Activated CD4-positive, alpha-beta T cell treated with anti-CD3 and anti-CD28 coated beads, Interleukin-2, amount 10 ng/mL, durations not matched to agents 24 days and 14 days (primary cell): ENCODE measurements at places on chromosomes 2 and 18.

DNA sequence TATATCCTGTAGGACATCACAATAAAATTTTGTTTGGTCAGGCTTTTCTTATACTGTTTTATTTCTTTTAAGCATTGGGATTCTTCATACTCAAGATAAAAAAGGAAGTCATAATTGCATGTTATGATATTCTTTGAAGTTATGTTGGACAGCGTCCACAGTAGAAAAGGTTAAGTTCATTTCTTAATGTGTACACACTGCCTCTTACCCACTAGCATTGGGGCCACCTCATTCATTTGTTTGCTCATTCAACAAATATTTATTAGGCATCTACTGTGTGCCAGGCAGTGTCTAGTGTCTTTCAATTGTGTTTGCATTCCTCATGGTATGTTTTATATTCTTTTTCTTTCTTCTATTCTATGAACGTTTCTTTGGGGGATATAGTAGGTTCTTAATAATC, 70.2 kb downstream of the PTPRM start:
- no peak for DNase-seq

- DNase-seq, result no peak
These were observed 28.1 kb downstream of the NCKAP1 start for GRCh38 chr2:183010112-183010511.

GRCh38 chr2:229463841-229464346, 192.8 kb upstream of the PID1 start:
- no peak for DNase-seq

DNA sequence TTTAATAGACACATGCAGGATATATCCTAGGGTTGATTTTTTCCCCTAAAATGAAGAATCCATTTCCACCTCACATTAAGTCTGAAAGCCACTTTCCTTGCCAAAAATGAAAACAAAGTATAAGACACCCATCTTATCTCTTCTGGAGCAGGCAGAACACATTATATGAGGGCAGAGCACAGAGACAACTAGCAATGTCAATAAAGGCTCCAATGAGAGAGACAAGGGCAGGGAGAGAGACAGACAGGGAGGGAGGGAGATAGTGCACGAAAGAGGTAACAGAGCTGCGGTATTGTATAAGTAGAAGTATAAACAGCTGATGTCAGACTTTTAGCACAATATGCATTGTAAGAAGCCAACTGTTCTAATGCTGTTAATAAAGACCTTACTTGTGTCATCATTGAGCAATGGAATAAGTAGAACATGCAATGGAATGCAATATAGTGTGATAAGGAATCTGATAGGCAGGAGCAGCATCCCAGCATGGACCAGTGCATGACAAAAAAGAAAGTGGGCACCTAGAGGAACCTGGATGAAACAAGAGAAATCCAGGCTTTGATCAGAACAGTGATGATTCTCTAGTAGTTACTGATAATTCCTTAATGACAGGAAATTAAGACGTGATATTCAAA, 150.6 kb upstream of the TCF4 start:
- DNase-seq, result no peak

DNA sequence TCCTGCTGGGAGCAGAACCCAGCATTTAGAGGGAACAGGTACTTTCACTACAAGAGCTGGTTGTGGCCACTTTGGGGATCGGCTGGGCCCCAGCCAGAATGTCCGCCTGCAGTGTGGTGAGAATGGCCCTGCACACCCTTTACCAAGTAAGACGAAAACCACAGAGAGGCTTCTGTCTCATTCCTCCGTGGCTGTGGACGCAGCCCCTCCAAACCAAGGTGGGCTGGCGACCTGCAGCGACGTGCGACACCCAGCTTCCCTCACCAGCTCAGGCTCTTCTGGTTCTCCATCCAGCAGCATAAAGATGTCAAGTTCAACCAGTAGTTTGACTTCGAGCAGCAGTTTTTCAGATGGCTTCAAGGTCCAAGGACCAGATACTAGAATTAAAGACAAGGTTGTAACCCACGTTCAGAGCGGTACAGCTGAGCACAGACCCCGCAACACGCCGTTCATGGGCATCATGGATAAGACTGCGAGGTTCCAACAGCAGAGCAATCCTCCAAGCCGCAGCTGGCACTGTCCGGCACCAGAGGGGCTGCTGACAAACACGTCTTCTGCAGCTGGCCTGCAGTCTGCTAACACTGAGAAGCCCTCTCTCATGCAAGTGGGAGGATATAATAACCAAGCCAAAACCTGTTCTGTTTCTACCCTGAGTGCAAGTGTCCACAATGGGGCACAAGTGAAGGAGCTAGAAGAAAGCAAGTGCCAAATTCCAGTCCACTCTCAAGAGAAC, 56.2 kb downstream of the WDSUB1 start:
- no peak for DNase-seq
